ENCODE measurements at places on chromosomes 1 and 21. TPM values are rescaled to one million over a fixed set of nuclear protein-coding genes. Genes with fewer than 3 reads are reported as not detected.
A peak's percentile ranks its signal among the peaks of the same experiment; 100 is the strongest.

TSSK3 gene
- 2.2 TPM for total RNA-seq

GRCh38 chr1:206075786-206076755, 23.1 kb downstream of the RHEX start:
- no peak for DNase-seq

FCAMR gene
- total RNA-seq = not detected

- DNase-seq = no peak
These were observed 228.2 kb upstream of the PROX1 start for GRCh38 chr1:213759359-213760181.

NTNG1 gene
- total RNA-seq = 1.3 TPM

- DNase-seq = peak; percentile 80
These were observed at the start of gene FNBP1L for GRCh38 chr1:93447481-93448291. TSS of gene FNBP1L (plus strand) at chr1:93448118. CDS start at chr1:93448282, 164 bp downstream.

GRCh38 chr1:203743091-203743571, 21.9 kb upstream of the LAX1 start:
- no peak for DNase-seq

ANKRD35 gene
- 0.11 TPM for total RNA-seq

DNA sequence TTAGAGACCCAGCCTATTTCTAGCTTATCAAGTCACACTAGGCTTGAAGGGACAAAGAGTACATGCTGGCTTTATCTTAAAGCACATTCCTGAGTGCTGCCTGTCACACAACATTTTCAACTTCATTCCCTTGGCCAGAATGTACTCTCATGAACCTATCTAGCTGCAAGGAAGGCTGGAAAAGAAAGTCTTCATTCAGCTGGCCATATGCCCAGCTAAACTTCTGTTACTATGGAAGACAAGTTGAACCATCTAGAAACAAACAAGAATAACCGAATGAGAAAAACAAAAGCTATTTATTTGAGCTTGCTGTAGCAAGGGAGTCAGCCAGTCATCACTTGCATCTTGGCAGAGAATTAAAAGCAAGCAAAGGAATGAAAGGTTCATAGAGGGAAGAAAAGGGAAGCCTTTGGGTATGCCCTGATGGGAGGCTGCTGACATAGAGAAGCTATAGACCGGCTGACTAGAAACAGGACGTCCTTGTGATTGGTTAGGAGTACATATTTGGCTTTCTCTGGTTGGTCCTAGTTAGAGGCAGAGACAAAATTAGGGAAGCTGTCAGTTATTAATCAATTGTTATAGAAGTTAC, 108.4 kb downstream of the NEK7 start:
- DNase-seq = no peak

DNA sequence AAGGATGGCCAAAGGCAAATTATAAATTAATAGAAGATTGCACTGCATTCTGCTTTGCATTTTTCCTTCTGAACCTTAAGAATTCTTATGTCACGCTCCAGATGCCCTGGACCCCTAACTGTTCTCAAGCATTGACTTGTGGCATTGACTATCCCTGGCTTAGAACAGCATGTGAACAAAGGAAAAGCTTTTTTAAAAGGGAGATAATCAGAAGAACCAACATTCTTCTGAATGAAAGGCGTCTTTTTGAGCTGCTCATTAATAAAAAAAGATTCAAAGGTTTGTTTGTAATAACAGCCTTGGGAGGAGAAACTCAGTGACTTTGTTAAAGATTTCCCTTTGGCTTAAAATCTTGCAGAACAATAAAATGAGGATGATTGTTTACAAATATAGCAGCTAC, 105.5 kb downstream of the TNNI3K start:
- DNase-seq = no peak

GRCh38 chr21:33339135-33339534, 14.4 kb downstream of the IFNAR1 start:
- no peak for DNase-seq

FAAP20 gene
- 80.9 TPM for total RNA-seq

DNA sequence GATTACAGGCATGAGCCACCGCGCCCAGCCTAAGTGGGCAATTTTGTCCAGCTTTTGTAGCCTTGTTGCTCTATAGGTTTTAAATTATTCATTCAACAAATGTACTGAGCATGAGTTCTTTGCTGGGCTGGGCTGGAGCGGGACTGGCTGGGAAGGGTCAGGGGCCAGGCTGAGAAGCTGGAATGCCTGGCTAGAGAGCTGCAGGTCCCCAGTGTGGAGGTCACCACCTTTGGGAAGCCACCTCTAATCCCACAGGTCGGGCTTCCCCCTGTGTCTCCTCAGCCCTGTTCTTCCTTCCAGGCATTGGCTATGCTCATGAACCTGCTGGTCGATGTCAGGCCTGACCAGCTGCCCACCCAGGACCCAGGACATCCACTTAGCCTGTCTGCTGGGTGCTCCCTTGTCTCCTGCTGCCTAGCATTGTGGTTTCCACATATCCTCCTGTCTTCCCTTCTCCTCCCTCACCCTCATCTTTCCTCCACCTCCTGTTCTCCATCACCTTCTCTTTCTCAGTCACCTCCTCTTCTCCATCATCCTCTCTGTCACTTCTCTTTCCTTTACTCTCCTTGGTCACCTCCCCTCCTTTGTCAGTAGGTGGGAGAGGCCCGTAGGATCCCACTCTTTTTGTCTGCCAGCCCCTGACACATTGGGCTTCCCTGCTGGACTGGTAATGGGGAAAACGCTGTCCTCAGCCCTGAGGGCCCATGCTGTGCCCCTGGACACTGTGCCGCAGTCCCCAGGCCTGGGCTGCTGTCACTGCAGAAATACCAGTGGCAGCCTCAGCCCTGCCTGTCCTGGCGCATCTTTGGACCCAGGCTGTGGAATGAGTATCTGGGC, 23.8 kb downstream of the SERINC2 start:
- no peak for DNase-seq

AMY2A gene
- not detected for total RNA-seq

- DNase-seq = no peak
These were observed 10.7 kb downstream of the MR1 start for GRCh38 chr1:181044449-181044966.

DNA sequence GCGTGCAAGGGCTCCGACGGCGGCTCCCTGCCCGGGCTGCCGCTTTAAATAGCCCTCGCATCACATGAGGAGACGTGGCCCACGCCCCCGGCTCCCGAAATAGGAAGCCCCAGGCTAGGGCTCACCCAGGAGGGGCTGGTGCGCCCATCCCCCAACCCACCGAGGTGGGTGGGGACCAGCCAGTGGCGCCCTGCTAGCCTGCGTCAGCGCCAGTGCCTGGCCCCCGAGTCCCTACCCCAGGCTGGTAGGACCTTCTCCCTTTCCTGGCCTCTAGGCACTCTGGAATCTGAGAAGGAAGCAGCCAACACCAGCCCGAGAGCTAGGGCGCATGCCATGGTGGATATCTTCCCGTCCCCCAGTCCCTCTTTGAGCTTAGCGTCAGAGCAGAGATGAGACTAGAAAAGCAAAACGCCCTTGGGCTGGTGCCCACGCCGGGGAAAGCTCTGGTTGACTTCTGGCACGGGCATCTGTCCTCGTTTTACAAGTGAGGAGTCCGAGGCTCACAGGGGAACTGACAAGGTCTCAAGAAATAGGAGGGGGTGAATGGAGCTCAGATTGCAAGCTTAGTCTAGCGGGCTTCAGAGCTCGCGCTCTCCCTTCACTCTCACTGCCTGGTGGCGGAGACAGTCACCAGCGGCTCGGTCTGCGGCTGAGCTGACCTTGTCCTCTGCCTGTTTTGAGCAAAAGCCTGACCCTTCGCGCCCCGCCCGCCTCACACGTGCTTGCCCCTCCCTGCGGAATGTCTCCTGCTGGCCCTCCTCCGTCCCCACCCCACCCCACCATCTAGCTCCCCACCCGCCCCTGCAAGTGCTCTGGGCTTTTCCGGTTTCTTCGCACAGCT, at the start of gene FABP3:
TSS of gene FABP3 (minus strand) at position 21 of the 841 bp plus-strand sequence. CDS start 62 bp downstream, outside the sequence.
- peak; percentile 74 for DNase-seq

DNA sequence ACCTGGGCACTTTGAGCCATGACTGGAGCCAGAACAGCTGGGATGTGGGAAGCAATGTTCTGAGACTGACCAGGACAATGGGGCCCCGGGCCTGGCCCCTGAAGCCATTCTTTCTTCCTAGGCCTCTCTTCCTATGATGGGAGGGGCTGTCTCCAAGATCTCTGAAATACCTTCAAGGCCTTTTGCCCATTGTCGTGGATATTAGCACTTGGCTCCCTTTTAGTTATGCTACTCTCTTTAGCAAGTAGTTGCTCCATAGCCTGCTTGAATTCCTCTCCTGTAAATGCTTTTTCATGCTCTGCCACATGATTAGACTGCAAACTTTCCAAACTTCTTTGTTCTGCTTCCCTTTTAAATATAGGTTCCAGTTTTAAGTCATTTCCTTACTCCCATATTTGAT, 262.9 kb upstream of the CACYBP start:
- DNase-seq = no peak

GBP5 gene
- not detected for total RNA-seq

GRCh38 chr1:59697150-59697800, 117.5 kb upstream of the HOOK1 start:
- no peak for DNase-seq

Data from neural crest cell (in vitro differentiated cells).